Stimulated activated CD4-positive, alpha-beta T cell treated with anti-CD3 and anti-CD28 coated beads, Interleukin-1b, Interleukin-23, amount 100 ng/mL, for 48 hours (primary cell): ENCODE measurements at places on chromosomes 3 and 15.

- DNase-seq: no peak
These were observed 20.8 kb upstream of the ACAN start for GRCh38 chr15:88782465-88782864.

GRCh38 chr15:75606026-75606425 lies 19.5 kb downstream of the SNUPN start:
- no peak for DNase-seq

GRCh38 chr15:78984041-78984440 lies 39.2 kb upstream of the CTSH start:
- DNase-seq: no peak

- no peak for DNase-seq
These were observed 110.9 kb downstream of the MYRIP start for GRCh38 chr3:39920271-39920670.

DNA sequence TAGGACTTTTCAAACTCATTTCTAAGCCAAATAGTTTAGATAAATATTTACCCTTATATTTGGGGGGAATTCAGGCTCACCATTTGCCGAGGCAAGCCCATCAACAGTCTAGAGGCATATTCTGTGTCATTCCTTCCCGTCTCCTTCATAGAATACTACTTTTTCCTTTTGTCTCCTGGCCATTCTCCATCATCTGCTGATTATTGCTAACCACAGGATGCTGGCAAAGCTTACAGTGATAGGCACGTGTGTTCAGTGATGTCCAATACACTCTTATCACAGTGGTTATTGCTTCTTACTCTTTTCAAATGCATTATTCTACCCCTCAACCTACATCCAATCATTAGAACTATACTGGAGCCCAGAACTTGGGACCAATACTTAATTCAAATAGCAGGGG lies 130.6 kb upstream of the ZBED2 start:
- no peak for DNase-seq

DNA sequence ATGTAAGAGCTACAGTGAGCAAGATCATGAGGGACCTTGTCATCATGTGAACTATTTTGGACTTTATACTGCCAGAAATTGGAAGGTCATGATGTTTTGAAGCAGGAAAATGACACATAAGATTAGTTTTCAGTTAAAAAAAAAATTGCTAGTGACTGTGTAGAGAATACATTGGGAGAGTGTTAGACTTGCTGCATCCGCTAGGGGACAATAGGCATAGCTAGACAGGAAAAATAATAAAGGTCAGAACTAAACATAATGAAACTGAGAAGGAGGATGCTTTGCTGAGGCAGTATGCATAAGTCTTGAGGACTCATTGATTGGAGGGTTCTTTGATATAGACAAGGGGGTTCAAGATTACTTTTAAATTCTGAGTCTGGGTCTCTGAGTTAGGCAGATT lies 275.8 kb upstream of the KCNH8 start:
- DNase-seq: no peak

DNA sequence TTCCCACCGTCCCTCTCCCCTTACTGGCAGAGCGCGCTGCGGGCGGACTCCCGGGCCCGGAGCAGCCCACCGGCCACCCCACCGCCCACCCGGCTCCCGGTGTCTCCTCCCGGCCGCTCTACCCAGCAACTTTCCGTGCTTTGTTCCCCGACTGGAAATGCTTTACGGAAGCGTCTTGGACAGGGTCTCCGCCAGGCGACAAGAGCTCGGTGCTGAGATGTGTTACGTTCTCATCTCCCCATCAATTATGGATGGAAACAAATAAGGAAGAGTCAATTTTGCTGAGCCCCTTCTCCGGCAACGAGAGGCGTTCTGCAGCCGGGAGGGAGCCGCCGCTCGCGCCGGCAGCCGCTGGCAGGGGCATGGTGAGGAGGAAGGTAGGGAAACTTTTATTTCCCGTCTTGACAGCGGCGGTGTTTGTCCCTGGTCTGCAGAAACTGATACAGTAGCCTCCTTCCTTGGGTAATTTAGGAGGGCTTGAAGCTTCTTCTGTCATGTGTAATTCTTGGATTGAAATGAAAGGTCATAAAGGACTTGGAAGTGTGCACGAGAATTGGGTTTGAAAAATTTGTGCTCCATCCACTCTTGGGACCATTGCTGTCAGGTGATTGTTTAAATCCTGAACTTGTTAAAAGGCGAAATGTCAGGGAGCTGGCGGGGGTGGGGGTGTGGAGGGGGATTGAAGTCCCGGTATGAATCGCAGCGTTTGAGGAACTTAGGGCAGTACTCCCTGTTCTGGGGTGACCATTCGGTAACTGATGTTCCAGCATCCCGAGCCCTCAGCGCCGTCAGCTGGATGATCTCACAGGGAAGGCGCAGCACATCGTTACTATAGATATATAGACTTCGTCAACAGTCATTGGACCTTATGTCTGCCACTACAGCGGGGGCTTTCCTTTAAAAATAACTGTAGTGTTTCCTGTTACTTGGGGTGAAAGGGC lies 1.5 kb downstream of the SEMA6D start:
- no peak for DNase-seq

DNA sequence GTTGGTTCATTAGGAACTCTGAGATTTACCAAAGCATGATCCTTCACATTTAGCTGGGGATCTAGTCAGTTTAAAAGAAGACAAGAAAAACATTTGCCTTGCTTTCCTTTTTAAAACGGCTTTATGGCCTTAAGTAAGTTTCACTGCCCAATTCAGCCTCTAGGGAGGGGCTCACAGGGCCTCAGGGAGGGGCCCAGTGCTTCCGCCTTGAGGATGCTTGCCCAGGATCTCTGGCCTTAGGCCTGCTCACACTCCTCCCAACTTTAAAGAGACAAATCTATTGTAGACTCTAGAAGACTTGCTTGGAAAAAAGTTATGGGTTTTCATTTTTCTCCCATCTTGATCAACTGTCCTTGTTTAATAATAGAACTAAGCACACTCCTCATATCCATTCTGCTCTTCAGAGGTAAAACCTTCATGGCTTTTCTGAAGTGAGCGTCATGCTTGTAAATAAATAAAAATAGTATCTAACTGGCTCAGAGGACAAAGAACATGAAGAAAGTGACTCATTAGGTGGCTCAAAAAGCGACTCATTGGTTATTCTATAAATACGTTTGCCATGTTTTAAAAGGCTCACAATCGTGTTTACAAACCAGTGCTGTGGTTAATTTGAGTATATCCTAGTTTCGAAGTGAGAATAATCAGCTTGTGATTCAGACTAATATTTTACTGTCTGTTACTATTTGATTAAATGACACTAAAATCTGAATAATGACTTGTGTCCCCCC lies 13.7 kb downstream of the PDHB start:
- DNase-seq: no peak

DNA sequence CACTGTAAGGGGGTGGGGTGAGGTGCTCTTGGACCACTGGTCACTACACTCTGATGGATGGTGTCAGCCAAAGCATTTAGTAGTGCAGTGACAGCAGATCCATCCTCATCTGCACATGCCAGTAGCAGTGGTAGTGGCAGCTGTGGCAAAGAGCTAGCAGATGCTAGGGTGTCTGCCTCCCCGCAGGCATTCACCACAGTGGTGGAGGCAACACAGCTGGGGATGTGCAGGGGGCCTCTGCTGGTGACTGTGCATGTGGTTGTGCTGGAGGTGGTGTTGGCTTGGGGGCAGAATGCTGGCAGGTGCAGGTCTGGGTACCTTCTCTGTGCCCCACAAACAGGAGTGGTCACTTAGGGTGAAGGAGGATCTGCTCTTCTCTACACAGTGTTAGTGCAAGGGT lies 19.4 kb upstream of the DCUN1D1 start:
- DNase-seq: no peak

- no peak for DNase-seq
These were observed at the start of gene AMOTL2 for GRCh38 chr3:134374105-134374790. Gene AMOTL2, minus strand, starts transcription at chr3:134374447. Its CDS starts 3,014 bp downstream, at chr3:134371433.

DNA sequence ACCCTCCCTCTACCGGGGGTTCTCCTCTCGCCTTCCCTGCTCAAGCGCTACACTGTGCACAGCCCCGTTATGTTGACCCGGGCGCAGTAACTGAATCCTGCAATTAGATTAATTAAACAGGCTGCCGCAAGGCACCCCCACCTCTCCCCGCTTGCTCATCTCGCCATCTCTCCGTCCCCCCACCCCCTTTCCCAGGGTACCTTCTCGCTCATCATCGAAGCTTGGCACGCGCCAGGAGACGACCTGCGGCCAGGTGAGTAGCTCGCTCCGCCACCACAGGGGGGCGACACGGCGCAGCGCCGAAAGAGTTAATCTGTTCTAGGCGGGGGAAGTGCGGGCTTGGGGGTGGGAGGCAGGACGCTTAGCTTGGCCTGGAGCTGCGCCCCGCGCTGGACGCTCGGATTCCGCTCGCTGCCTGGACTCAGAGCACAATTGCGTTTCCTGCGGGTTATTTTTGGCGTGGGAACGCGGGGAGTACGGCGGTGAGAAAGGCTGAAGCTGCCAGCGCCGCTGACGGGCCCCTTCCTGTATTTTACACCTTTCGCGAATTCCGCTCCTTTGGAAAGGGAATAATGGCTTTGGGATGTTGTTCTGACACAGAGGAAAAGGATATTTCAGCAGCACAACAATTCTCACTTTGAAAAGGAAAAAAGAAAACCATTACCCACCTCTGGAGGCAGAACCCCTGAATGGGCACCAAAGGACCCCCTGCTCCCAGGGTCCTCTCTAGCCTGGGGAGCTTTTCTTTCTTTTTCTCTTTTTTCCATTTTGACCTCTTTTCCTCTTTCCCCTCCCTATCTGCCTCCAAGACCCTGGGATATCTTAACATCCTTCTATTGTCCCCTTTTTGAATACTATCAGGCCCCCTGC lies 1.5 kb downstream of the DLL4 start:
- peak; percentile 58 for DNase-seq

- no peak for DNase-seq
These were observed 1.4 kb upstream of the RAD18 start for GRCh38 chr3:8964436-8965370.

DNA sequence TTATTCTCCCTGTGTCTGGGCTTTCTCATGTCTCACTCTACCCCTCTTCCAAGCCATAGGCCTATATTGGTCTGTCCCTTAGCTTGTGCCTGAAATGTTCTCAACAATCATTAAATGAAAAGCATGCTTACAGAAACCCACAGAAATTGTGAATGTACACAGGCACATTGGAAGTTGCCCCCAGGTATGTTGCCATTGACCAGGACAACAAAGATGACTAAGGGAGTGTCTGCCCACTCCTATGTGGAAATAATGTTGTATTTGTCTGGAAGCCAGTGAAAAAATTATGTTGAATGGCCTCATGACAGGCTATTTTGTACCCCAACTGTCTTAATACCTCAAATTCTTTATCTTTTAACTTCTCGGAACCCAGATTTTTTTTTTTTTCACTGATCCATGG lies 102.0 kb downstream of the TPRG1 start:
- no peak for DNase-seq

- no peak for DNase-seq
These were observed 79.2 kb upstream of the TPRG1 start for GRCh38 chr3:189092547-189092946.

DNA sequence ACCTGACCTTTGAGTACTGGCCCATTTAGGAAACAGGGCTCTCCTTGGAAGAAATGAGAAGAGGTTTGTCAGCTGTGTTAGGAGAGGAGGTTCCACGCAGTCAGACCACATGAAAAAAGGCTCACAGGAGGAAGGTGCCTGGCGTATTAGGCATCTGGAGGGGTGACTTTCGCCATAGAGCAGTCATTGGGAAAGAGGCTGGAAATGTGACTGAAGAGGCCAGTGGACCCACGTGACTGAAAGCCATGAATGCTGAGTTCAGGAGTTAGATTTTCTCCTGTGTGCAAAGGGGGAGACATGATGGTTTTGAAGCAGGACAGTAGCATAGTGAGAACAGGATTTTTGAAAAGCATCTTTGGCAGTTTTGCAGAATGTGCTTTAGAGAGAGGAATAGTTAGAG lies 29.7 kb upstream of the RNF7 start:
- DNase-seq: no peak

DNA sequence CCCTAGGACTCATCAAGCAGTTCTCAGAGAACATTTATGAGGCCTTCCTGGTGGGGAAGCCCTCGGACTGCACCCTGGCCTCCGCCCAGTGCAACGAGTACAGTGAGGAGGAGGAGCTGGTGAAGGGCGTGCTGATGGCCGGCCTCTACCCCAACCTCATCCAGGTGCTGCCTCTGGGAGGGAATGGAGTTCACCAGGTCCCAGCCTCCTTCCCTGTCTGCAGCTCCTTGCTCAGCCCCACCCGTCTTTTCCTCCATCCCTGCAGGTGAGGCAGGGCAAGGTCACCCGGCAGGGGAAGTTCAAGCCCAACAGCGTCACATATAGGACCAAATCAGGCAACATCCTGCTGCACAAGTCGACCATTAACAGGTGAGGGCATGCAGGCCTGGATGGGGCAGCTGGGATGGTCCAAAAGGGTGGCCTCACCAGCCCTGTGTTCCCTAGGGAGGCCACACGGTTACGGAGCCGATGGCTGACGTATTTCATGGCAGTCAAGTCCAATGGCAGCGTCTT lies 46.3 kb downstream of the DHX30 start:
- DNase-seq: no peak

DNA sequence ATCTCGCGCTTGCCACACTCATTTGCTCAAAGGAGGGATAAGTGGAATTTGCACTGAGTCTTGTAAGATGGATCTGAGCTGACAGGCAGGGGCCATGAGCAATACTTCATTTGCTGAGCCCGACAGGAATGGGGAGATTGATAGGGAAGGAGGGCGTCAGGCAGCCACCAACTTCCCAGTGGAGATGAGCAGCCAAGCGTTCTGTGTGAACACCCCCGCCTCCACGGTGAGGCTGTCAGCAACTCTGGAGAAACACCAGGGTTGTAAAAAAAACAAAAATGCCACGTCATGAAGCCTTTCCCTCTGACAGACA lies 36.8 kb downstream of the TLE3 start:
- no peak for DNase-seq

DNA sequence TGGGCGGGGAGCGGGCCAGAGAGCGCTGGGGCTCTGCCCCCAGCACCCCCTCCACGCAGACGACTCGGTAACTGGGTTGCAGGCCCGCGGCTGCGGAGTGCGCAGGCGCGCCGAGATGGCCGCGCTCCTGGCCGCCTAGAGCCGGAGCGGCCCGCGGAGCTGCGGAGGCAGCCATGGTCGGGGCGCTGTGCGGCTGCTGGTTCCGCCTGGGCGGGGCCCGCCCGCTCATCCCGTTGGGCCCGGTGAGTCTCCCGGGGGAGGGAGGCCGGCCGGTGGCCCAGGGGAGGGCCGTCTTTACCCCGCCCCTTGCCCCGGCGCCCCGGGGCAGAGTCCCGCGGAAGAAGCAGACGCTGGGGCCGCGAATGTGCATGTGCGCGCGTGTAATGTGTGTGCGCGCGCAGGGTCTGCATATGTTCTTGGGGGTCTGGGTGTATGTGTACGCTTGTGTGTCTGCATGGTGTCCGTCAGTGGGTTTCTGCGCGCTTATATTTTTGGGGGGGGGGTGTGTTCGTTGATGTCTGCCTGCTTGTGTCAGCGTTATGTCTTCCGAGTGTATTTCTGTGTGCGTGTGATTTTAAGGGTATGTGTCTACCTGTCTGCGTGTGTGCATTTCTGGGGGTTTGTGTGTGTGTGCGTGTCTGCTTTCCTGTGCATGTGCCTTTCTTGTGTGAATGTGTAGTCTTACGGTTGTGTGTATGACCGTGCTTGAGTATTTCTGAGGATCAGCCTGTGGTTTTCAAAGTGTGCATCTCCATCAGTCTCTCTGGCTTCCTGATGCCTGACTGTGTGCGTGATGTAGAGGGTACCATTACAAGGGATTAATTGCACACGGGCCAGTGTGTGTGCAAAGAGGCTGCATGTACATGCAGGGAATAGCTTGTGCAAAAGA lies at the start of gene ABHD14A:
Gene ABHD14A, plus strand, starts transcription at position 102 of the 889 bp plus-strand sequence. Its CDS starts 72 bp downstream, at position 174.
- peak; percentile 69 for DNase-seq
